ENCODE measurements at places on chromosomes 6 and 20. TPM values are rescaled to one million over a fixed set of nuclear protein-coding genes. Genes with fewer than 3 reads are reported as not detected.
A peak's percentile ranks its signal among the peaks of the same experiment; 100 is the strongest.

GRCh38 chr6:160015778-160016684, 47.1 kb downstream of the IGF2R start:
- peak; percentile 26 for DNase-seq
- H3K4me1 ChIP-seq = peaks cover 52% of the 10 kb centered on the region
- peak overlapping the region; percentile 24 for H3K27ac ChIP-seq
- no peaks in the 10 kb centered on the region for H3K27me3 ChIP-seq

LY6G6D gene
- not detected for total RNA-seq

IL20RA gene
- not detected for total RNA-seq

GRCh38 chr20:52536040-52536439, 344.5 kb upstream of the ZFP64 start:
- H3K27me3 ChIP-seq = no peaks in the 10 kb centered on the region
- no peaks in the 10 kb centered on the region for H3K4me1 ChIP-seq
- no peaks in the 10 kb centered on the region for H3K36me3 ChIP-seq

All from activated T-cell treated with anti-CD3 and anti-CD28 coated beads, Interleukin-2, amount 50 U/mL, for 72 hours (primary cell).